ENCODE measurements at places on chromosomes 13 and 19.

DNA sequence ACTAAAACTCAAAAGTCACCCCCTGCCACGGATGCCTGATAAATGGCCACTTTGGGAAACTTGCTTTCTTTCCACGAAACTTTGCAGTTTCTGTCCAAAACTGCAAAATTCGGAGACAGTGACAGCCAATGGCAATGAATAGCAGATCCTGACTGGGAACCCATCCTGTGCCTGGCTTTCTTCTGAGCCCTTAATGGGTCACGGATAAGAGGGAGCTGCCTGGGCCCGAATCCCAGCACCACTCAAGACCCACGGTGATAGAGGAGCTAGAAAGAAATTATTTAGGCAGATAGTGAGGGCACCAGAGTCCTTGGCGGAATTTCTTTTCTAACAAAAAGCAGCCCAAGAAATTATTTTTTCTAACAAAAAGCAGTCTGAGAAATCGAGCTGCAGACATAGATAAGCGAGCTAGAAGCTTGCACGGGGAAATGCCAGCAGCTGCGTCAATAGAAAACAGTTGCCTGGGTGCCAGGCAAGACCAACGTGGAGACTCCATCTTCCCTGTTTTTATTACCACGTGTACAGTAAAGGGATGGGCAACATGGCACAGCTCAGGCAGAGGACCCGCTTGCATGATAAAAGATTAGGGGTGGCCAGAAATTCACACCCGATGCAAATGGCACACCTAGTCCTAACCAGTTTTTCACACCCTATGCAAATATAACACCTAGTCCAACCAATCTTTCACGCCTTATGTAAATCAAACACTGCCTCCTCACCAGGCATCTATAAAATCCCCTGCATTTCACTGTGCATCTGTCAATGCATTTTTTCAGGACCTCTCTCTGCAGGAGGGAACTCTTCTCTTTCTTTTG lies 7.1 kb upstream of the HSH2D start:
- no peak for DNase-seq

DNA sequence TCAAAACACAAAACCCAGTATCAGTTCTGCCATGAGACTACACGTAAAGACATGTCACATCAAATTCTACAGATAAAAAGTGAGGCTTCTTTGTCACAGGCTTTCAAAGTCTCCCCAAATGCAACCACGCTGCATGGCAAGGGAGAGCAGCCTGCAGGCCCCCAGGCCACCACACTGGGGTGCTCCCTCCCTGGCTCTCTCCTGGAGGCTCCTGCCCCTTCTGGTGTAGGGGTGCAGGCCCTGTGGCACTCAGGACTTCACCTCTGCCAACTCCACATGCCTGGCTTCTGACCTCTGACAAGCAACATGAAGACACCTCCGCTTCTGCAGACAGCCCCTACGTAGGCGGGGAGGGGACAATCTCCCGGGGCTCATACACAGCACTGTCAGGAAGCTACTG lies 14.3 kb downstream of the AKAP8 start:
- no peak for DNase-seq

- no peak for DNase-seq
Observed at GRCh38 chr13:67726979-67727378, 496.8 kb upstream of the PCDH9 start.

GRCh38 chr13:44400736-44401135 lies 27.1 kb downstream of the SERP2 start:
- no peak for DNase-seq

DNA sequence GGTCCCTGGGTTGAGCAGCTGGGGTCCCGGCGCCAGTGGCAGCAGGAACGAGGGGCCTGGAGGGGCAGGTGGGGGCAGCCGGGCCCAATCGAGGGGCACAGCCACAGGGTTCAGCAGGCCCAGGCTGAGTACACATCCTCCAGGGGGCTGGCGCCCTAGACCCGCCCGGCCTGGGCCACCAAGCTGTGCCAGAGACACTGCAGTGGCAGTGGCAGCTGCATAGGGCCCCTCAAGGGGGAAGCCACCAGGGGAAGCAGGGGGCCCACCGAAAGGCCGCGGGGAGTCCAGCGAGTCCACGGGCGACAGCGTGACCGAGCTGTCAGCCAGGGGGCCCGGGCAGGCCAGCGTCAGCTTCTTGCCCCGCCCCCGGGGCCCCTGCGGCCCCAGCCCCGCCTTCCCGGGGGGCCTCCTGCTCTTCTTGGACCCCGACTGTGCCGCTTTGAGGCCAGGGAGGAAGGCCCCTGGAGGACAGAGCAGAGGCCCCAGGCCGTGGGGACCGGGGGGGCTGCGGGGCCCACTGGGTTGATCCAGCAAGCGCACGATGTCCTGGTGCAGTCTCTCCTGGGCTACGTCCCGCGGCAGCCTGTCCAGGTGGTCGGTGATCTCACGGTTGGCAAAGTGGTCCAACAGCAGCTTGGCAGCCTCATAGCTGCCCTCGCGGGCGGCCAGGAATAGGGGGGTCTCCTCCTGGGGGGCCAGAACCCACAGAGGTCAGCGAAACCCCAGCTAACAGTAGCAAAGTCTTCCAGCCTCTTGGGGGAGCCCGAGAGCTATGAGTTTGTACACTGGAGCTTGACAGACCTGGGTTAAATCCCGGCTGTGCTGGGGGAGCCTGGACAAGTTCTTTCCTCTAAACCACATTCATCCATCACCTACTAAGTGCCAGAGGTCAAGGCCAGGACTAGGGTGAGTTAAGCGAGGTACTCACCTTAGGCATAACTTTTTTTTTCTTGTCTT lies 39.5 kb downstream of the NOTCH3 start:
- DNase-seq = no peak

- DNase-seq = peak; percentile 37
Observed at GRCh38 chr13:46684287-46685001, 112.5 kb downstream of the ESD start.

DNA sequence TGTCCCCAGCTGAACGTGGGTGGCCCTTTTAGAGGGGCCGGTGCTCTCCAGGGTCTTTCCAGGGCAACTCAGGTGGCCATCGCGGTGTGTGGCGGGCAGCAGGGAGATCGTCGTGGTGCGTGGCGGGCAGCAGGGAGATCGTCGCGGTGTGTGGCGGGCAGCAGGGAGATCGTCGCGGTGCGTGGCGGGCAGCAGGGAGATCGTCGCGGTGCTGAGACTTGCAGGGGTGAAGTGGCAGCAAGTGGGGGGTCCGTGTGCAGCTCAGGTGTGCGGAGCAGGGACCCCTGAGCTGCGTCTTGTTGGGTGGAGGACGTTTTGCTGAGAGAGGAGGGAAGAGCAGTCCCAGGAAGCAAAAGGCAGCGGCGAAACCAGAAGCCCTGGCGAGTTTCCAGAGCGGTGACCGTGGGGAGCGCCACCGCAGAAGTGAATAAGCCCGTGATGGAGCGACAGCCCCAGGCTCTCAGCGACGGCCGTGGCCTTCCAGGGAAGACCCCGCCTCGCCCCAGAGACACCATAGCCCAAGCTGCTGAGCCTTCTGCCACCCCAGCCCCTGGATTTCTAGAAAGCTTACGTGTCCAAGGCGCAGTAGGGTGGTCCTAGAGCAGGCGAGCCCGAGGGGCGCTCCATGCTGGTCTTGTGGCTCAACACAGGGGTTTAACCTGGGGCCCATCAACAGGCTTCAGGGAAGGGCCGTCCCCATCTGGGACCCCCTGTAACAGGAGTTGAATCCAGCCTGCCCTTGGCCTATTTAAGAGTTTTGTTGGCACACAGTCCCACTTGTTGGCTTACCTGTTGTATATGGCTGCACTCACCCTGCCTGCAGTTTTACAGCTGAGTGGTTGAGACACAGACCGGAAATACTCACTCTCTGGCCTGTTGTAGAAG lies 5.4 kb downstream of the NCLN start:
- DNase-seq = no peak

DNA sequence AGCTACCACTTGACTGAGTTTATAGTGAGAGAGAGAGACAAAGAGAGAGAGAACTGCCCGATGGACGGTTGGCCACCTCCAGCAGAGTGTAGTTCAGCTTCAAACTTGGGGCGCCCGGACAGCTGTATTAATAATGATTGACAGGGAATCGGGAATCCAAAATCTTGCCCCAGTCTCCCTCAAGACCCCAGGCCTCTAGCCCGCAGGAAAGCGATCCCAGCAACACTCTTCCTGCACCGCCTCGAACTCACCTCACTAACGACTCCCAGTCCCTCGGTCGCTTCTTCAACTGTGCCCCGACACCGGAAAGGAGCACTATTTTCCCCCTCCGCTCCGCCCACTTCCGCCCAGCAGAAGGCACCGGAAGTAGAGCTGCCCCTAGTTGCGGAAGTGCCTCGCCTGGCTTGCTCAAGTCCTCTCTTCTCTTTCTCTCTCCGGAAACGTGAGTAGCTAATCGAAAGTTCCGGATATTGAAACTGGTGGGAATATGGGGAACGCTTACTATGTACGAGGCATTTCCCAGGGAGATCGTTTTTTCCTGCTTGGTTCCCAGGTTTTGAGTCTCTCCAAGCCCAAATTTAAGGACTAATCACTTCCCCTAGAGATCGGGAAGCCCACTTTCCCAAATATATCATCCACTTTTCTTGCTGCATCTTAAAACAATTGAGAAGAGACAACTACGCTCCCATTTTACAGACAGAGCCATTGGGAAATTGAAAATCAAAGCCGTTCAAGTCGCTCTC lies at the start of gene NOSIP:
Gene NOSIP (minus strand): TSS at position 293 of the 743 bp plus-strand sequence. CDS start 19,865 bp downstream, outside the sequence.
- no peak for DNase-seq
